ENCODE measurements at places on chromosomes 5 and 9.

DNA sequence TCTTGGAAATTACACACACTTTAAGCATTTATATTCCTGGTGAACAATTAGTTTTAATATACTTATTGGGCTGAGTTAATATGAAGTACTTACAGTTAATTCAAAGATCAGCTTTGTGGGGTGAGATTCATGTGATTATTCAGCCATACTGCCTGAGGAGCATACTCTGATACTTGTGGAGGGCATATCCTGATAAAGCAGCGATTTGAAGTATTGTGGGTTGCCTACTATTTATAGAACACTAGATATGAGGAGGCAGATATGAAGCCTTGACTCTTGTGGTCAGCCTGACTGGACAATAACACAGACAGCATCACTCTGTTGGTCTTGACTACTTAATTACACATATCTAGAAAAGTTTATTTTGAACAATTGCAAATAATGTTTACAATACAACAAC is 27.0 kb upstream of the AGGF1 start:
- DNase-seq, result no peak

- no peak for DNase-seq
Observed at GRCh38 chr9:2790466-2790865, 53.4 kb downstream of the PUM3 start.

DNA sequence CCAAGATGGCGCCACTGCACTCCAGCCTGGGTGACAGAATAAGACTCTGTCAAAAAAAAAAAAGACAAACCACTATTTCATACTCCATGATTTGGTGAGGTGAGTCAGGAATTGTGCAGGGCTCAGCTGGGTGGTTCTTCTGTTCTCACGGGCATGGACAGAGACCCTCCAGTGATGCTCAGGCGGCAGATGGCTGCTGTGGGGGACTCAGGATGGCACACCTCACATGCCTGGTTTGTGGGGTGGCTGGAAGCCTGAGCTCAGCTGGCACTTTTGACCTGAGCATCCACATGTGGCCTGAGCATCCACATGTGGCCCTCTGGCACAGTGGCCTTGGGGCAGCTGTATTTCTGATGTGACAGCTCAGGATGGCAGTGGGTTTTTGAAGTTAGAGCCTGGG is 217.2 kb downstream of the IRX2 start:
- DNase-seq, result no peak

GRCh38 chr5:1883120-1883924 is 597 bp upstream of the IRX4 start:
- no peak for DNase-seq

- DNase-seq, result no peak
Observed at GRCh38 chr9:115717298-115717697, 436.3 kb upstream of the PAPPA start.

DNA sequence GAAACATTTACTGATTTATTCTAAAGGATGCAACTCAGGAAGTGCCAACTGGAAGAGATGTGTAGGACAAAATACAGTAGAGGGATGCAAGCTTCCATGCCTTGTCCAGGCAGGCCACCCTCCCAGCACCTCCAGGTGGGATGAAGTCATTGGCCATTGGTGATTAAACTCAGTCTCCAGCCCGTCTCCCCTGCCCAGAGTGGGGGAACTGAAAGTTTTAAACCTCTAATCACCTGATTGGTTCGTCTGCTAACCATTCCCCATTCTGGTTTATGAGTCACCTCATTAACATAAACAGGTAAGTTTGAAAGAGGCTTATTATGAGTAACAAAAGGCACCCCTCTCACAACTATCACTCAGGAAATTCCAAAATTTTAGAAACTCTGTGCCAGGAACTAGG is 8.1 kb downstream of the TNFAIP8 start:
- no peak for DNase-seq

- DNase-seq, result no peak
Observed at GRCh38 chr5:118921866-118922265, 66.5 kb downstream of the DTWD2 start.

DNA sequence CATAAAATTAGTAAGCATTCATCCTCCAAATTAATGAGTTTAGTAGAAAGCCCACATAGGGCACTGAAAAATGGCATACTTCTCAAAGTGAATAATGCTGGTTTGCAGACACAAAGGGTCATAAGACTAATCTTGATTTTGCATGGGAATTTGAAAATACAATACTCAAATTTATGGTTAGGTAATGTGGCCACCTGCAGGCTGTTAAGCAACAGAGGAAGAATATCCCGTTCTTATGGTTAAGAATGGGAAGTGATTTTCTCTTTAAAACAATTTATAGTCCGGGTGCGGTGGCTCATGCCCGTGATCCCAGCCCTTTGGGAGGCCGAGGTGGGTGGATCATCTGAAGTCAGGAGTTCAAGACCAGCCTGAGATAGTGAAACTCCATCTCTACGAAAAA is 9.4 kb upstream of the PLCXD3 start:
- no peak for DNase-seq

DNA sequence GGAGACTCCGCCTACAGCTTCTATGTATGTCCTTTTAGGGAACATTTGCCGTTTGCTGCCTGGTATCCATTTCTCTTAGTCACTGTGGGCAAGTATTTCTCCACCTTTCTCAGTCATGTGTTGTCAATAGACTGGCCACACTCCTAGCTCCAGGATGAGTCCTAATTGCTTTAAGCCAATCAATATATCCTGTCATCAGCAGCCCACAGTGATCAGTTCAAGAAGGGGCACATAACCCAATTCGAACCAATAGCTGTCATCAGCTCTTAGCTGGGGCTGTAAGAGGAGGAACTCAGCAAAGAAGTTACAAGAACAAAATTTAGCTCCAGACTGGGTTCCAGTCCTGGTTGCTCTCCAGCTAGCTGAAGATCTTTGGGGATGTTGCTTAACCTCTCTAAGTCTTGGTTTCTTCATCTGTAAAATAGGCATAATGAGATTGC is 70.7 kb upstream of the MAN2A1 start:
- DNase-seq, result no peak

DNA sequence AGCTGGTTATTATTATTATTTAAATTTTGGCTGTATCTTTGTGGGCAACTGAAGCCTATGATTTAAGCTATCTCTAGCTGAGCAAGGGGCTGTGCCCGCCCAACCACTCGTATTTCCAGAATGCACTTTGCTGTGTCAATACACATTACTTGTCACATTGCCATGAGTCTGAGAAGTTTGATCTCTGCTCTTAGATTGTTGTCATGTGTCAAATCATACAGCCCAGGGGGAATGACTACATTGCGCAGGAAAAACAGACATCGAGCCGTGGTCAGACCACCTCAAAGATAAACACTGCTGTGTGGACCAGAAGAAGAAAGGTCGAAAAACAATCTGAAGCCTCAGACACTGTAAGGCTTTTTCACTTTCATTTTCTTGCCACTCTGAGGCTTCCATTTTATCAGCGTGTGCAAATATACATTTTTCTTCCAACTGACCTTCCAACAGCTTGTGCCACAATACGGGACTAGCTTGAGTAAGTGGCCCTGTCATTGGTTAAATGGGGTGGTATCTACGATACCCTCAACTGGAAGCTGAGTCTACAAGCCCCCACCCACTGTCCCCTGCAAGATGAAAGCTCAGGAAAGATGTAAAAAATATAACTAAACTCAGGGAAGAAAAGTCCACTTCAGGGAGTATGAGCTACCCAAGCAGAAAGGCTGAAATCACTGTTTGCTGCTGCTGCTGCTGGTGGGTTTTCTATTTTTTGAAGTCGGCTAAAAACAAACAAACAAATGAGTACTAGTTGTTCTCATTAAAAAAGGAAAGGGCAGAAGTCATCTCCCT is 603.0 kb downstream of the BNC2 start:
- no peak for DNase-seq

DNA sequence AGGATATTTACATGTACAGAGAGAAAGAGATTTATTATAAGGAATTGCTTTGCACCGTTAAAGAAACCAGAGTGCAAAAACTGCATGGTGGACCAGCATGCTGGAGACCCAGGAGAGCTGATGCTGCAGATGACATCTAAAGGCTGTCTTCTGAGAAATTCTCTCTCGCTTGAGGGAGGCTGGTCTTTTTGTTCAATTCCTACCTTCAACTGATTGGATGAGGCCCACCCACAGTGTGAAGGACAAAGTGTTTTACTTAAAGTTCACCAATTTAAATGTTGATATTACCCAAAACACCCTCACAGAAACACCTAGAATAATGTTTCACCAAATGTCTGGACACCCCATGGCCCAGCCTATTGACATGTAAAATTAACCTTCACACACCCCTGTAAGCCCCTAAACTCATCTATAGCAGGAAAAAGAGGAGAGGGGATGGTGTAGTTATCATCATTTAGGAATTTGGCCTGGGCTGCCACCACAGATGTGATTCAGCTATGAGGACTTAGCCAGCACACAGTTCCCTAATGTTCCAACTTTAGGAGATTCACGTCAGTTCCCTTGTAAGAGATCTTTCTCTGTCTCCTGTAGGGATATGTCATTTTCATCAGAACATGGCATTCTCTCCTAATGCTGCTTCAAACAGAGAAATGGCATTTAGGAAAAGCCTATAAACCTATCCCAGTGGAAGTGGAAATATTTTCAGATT is 358.2 kb upstream of the TLE4 start:
- DNase-seq, result no peak

- DNase-seq, result no peak
Observed at GRCh38 chr5:125581311-125581710, 834.9 kb upstream of the ZNF608 start.

DNA sequence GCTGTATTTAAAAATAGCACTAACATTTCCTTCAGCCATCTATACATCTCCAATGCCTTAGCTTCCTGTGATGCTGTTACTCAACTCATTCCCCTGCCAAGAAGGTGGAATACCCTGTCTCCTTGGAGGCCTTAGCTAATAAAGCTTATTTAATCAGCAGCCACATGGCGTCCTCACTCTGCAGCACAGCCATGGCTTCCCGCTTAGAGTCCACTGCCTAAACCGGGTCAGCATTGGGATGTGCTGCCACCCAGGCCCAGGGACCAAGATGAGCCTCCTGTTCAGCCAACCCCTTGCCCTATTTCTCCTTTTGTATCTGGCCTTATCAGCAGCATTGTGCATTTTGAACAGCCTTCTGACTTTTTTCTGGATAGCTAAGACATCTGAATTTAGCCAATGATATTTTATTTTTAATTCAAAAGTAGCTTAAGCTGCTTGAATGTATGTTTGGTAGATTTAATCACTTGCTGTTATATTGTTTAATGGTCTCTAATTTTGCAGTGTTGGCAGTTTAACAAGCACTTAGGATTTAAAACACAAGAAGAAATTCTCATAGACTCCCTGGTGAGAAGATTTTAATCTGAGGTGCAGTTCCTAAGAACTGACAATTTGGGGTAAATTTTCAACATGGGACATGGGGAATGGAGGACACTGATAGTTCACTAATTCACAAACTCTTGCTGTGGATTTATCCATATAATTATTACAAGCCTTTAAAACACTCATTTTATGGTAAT is 113.0 kb downstream of the RPS23 start:
- no peak for DNase-seq
